ENCODE measurements at places on chromosomes 5 and 9.

GRCh38 chr5:44574678-44575077, 185.5 kb upstream of the FGF10 start:
- DNase-seq: no peak

DNA sequence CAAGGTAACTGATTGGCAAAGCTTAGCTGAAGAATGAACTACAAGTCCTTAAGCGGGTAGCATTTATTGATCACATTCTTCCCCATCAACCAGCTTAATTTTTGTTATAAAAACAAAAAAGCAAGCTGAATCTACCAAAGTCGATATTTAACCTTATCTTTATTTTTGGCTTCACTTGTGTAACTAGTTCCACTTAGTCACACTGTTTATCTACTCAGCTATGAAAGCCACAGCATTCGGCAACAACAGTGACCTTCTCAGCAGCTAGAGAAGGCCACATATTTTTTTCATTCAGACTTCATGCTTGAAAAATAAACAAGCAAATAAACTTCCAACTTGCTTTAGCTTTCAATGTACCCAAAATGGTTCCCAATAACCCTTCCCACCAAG, 69.4 kb downstream of the KLHL3 start:
- DNase-seq: no peak

DNA sequence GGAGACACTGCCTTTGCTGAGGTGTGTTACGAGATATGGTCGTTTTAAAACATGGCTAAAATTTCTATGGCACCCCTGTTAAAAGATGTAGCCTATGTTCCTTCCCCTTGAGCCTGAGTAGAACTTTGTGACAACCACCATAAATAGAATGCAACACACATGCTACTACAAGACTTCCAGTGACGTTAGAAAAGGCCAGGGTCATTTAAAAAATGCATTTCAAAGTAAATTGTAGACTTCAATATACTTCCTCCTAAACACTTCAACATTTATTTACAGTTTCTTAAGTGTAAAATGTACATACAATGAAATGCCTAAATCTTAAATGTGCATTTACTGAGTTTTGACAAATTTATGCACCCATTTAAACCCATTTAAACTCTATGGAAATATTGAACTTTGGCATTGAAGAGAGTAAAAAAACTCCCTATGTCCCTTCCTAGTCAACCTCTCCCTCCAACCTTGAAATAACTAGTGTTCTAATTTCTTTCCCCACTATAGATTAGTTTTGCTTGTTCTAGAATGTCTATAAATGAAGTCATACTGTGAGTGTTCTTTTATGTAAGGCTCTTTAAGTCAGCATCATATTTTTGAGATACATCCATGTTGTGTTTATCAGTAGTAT, 160.5 kb downstream of the SLC12A2 start:
- DNase-seq: no peak

DNA sequence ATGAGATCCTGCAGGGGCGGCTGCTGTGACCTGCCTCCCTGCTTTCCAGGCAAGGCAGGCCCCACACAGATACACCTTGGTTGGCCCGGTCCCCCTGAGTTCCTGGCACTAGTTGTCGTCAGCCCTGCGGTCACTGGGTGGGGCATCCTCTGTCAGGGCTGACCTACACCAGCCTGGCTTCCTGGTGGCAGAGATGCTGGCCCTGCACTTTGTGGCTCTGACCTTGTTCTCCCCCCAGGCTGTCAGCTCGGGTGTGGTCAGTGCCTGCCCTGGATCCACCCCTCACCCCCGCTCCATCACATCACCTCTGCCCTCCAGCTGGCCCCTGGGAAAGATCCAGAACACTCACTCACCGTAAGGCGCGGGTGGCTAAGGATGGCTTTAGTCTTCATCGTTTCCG, 74.1 kb downstream of the PHF2 start:
- DNase-seq: no peak

GRCh38 chr5:158179271-158179670, 320.3 kb upstream of the CLINT1 start:
- no peak for DNase-seq

DNA sequence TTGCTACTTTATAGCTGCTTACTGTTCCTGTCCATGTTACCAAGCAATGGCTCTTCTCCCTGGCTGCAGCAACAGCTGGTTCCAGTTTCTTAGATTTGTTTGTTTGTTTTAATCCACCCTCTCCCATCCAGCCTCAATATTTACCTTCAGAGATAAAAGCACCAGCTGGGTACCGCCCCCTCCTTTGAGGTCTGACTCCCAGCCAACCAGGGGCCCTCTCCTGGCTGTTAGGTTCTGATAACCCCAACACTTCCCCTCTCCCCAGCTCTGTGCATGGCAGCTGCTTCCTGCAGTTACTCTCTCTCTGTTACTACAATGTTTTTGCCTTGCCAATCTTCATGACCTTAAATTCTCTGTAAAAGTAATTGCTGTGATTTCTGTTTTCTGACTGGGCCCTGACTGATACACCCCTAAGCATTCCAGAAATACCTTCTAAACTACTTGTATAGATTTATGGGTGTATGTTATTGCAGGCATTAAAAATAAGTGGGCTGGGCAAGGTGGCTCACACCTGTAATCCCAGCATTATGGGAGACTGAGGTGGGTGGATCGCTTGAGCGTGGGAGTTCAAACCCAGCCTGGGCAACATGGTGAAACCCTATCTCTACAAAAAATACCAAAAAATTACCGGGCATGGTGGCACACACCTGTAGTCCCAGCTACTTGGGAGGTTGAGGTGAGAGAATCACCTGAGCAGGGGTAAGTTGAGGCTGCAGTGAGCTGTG, 2.6 kb upstream of the GCNT1 start:
- DNase-seq: no peak

DNA sequence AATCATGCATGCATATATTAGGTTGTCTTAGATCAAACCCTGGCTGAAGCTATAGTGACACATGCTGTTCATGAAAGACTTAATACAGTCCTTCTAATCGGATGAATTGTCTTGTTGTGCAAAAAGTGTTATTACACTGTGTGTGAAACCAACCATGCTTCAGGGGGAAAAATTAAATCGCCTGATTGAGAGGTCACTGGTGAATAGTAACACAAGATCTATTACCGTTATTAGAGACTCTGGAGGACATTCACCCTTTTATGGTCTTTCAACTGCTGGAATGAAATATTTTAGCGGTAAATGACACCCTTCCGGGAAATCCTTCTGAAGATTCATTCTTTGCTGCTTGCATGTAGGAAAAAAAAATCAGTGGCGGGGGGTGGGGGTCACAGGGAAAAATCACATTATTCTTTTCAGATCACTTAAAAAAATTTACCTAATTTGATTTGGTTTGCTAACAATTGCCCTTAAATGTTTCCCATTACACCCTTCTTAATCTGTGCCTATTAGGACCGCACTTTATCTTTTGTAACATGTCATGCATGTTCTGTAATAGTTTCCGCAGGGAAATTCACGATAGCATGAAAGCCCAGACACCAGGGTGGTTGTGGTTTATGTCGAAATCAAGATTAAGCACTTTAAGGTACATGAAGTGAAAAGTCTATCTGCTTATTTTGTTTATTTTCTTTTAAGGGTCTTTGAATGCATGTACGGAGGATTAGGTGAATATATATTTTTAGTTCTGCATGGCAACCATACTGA, 120.6 kb downstream of the FOCAD start:
- no peak for DNase-seq

DNA sequence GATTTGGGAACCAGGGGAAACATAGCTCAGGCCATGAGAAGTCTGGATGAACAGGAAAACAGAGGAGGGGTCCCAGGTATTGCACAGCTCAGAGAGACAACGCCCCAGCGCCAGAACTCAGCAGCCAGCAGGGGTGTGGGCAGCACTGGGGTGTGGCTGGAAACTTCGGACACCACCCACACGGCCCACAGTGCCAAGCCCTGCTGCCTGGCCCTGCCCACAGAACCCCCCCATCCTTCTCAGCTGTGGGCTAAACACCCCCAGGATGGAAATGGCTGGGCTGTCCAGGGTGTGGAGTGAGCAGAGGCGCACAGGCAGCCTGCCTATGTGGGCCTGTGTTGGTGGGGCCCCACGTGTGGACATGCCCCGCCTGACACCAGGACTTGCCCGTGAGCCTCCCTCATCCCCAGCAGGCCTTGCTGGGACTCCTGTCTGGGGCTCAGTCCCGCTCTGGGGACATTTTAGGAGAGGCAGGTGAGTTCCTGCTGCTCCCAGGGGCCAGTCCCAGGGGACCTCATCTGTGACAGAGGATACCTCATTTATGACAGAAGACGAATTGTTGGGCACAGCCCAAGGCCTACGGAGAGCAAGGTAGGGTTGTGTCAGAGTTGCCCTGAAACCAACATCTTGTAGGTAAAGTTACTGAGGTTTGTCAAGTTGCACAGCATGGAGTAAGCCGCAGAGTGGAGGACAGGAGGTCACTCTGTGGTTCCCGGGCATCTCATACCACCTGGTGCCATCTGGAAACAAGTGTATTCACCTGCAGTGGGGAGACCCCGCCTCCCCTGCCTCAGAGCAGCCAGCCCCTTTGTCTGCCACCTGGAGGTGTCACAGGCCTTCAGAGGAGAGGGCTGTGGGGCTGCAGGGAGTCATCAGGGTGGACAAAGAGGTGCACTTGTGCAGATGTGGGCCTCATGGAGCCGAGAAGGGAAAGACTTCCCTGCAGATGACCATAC, 183.2 kb downstream of the AUH start:
- no peak for DNase-seq

- DNase-seq: no peak
Measured at GRCh38 chr9:122383992-122384461, 13.2 kb downstream of the PTGS1 start.

- DNase-seq: no peak
Measured at GRCh38 chr9:16626577-16627130, 243.8 kb downstream of the BNC2 start.

- DNase-seq: no peak
Measured at GRCh38 chr9:76198336-76198735, 195.9 kb downstream of the RFK start.

Measured in stimulated activated CD4-positive, alpha-beta T cell treated with anti-CD3 and anti-CD28 coated beads, Interleukin-12 subunit alpha, Interleukin-12 subunit beta, amount 100 ng/mL, for 48 hours (primary cell).